Mesothelial cell of epicardium (in vitro differentiated cells): ENCODE measurements at places on chromosomes 16 and 17.

- peaks cover 7% of the 10 kb centered on the region for H3K27me3 ChIP-seq
- H3K27ac ChIP-seq: no peak overlapping the region
- no peak overlapping the region for H3K4me3 ChIP-seq
- H3K36me3 ChIP-seq: no peaks in the 10 kb centered on the region
- DNase-seq: no peak
- H3K4me1 ChIP-seq: no peaks in the 10 kb centered on the region
Measured at GRCh38 chr16:20001856-20002707, 71.6 kb downstream of the GPR139 start.

GRCh38 chr16:85233516-85233915, 121.2 kb upstream of the CIBAR2 start:
- DNase-seq: no peak
- H3K4me1 ChIP-seq: peaks cover 62% of the 10 kb centered on the region
- no peak overlapping the region for H3K4me3 ChIP-seq

GRCh38 chr17:43517161-43517560, 29.0 kb downstream of the ETV4 start:
- H3K4me3 ChIP-seq: no peak overlapping the region
- H3K27me3 ChIP-seq: no peaks in the 10 kb centered on the region
- H3K4me1 ChIP-seq: no peaks in the 10 kb centered on the region

DNA sequence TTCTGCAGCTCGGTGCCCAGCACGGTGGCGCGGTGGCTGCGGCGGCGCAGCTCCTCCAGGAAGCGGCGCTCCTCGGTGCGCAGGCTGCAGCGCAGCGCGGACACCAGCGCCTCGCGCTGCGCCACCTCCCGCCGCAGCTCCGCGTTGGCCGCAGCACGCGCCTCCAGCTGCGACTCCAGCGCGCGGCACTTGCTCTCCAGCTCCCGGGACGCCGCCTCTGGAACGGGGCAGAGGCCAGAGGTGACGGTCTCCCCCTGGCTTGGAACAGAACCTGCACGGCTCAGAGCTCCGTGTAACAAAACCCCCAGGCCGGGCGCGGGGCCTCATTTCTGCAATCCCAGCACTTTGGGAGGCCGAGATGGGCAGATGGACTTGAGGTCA, 13.2 kb upstream of the CLUH start:
- peaks cover 2% of the 10 kb centered on the region for H3K4me1 ChIP-seq
- no peak for DNase-seq
- no peaks in the 10 kb centered on the region for H3K36me3 ChIP-seq
- no peak overlapping the region for H3K27ac ChIP-seq
- no peak overlapping the region for H3K4me3 ChIP-seq

- peak overlapping the region; percentile 89 for H3K27ac ChIP-seq
- H3K36me3 ChIP-seq: peaks cover 14% of the 10 kb centered on the region
- no peaks in the 10 kb centered on the region for H3K27me3 ChIP-seq
Measured at GRCh38 chr17:59094861-59095530, 11.7 kb downstream of the TRIM37 start.

GRCh38 chr16:79004309-79004708, 596.2 kb downstream of the MAF start:
- no peaks in the 10 kb centered on the region for H3K27me3 ChIP-seq
- no peak overlapping the region for H3K4me3 ChIP-seq
- no peak overlapping the region for H3K27ac ChIP-seq
- no peaks in the 10 kb centered on the region for H3K36me3 ChIP-seq

GRCh38 chr16:756428-756827, 4.1 kb upstream of the MSLN start:
- H3K4me1 ChIP-seq: peaks cover 13% of the 10 kb centered on the region
- H3K4me3 ChIP-seq: no peak overlapping the region
- H3K36me3 ChIP-seq: no peaks in the 10 kb centered on the region
- no peak for DNase-seq
- H3K27me3 ChIP-seq: peaks cover 17% of the 10 kb centered on the region
- no peak overlapping the region for H3K27ac ChIP-seq

- H3K27ac ChIP-seq: no peak overlapping the region
- H3K4me1 ChIP-seq: no peaks in the 10 kb centered on the region
- peaks cover 9% of the 10 kb centered on the region for H3K36me3 ChIP-seq
- no peak for DNase-seq
- no peak overlapping the region for H3K4me3 ChIP-seq
Measured at GRCh38 chr16:8885674-8886592, 3.8 kb downstream of the LITAFD start.

DNA sequence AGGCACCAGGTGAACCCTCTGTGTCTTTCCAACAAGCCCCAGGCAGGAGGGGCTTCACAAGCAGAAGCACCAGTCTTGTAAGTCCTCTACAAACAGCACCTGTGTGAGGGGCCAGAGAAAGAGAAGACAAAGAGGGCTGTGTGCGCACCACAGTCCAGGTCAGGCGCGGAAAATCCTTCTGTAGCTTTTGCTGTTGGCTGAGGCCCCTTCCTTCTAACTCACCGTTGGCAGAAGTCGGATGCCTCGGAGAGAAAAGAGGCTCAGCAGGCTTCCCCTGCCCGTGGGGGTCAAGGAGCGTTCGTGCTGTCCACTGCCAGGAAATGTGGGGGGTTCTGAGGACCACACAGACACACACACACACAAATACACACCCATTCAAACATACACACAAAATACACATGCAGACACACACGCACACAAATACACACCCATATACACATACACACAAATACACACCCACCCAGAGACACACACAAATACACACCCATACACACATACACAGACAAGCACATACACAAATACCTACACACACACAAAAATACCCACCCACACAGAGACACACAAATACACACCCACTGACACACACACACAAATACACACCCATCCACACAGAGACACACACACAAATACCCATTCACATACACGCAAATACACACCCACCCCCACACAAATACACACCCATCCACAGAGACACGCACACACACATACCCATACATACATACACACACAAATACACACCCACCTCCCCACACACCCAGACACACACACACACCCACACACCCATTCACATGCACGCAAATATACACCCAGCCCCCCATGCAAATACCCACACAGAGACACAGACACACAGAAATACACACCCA, 6.8 kb downstream of the ZG16B start:
- no peak for DNase-seq
- peaks cover 17% of the 10 kb centered on the region for H3K27me3 ChIP-seq
- no peaks in the 10 kb centered on the region for H3K36me3 ChIP-seq
- peaks cover 12% of the 10 kb centered on the region for H3K4me1 ChIP-seq
- H3K4me3 ChIP-seq: no peak overlapping the region
- H3K27ac ChIP-seq: no peak overlapping the region

- H3K4me1 ChIP-seq: no peaks in the 10 kb centered on the region
- H3K27me3 ChIP-seq: no peaks in the 10 kb centered on the region
- no peak overlapping the region for H3K27ac ChIP-seq
- no peaks in the 10 kb centered on the region for H3K36me3 ChIP-seq
- no peak for DNase-seq
Measured at GRCh38 chr17:40427002-40427491, 9.4 kb upstream of the TOP2A start.

DNA sequence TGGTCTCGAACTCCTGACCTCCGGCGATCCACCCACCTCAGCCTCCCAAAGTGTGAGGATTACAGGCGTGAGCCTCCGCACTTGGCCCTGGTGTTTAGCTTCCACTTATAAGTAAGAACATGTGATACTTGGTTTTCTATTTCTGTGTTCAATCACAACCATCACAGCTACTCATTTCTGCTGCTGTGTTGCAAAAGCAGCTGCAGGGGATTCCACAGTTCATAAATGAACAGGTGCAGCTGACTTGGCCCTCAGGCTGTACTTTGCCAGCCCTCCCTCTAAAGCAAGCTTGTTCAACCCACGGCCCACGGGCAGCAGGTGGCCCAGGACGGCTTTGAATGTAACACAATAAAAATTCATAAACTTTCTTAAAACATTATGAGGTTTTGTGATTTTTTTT, 79.2 kb downstream of the SLC39A11 start:
- H3K27me3 ChIP-seq: no peaks in the 10 kb centered on the region
- DNase-seq: no peak
- H3K36me3 ChIP-seq: no peaks in the 10 kb centered on the region

GRCh38 chr17:60641810-60642220, 35.8 kb upstream of the BCAS3 start:
- peak overlapping the region; percentile 5 for H3K27ac ChIP-seq
- H3K27me3 ChIP-seq: no peaks in the 10 kb centered on the region
- DNase-seq: peak; percentile 42

- H3K36me3 ChIP-seq: no peaks in the 10 kb centered on the region
- no peak overlapping the region for H3K27ac ChIP-seq
- peaks cover 7% of the 10 kb centered on the region for H3K4me1 ChIP-seq
Measured at GRCh38 chr16:23699100-23699499, 13.9 kb downstream of the ERN2 start.

DNA sequence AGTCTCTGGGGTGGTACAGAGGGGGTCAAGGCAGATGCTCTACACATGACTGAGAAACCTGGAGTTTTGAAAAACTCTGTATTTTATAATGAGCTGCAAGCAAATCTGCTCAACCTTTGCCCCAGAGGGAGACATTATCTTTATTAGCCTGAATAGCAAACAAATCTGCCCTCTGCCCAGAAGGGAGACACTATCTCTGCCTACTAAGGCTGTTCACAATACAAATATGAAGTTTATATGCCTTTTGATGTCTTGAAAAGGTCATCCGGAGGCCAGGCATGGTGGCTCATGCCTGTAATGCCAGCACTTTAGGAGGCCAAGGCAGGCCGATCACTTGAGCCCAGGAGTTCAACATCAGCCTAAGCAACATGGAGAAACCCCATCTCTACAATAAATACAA, 11.0 kb upstream of the XYLT1 start:
- no peak overlapping the region for H3K4me3 ChIP-seq
- H3K27me3 ChIP-seq: no peaks in the 10 kb centered on the region
- no peak overlapping the region for H3K27ac ChIP-seq
- H3K4me1 ChIP-seq: peaks cover 12% of the 10 kb centered on the region
- DNase-seq: no peak
- no peaks in the 10 kb centered on the region for H3K36me3 ChIP-seq

- DNase-seq: no peak
- peaks cover 6% of the 10 kb centered on the region for H3K36me3 ChIP-seq
- no peak overlapping the region for H3K27ac ChIP-seq
- no peaks in the 10 kb centered on the region for H3K27me3 ChIP-seq
Measured at GRCh38 chr17:29574732-29575510, 6.4 kb downstream of the TP53I13 start.

GRCh38 chr17:74922172-74922571, 883 bp downstream of the USH1G start:
- peak overlapping the region; percentile 67 for H3K4me3 ChIP-seq
- DNase-seq: no peak
- no peaks in the 10 kb centered on the region for H3K36me3 ChIP-seq
- peaks cover 27% of the 10 kb centered on the region for H3K4me1 ChIP-seq

DNA sequence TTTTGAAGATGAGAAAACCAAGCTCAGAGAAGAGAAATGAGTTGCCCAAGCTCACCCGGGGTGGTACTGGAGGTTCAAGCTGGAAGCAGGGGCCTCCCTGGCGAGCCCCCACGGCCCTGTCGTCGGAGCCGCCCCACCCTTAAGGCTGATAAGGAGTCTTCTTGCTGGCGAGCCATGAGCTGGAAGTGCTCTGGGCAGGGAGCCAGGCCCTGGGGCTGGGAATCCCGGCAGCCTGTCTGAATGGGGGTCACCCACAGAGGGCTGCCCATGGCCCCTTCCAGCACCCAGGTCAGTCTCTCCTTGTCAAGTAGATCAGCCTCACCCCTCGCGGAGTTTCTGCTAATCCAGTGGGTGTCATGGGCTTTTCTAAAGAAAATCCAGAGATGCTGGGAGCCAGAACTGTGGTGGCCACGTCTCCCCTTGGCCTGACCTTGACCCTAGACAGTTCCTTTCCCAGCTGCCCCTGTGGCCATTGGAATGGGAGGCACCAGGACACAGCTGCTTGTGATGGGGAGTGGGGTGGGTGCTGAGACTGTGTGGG, 1.2 kb upstream of the P2RX1 start:
- peak; percentile 52 for DNase-seq
- H3K4me3 ChIP-seq: no peak overlapping the region
- H3K27me3 ChIP-seq: no peaks in the 10 kb centered on the region
- H3K36me3 ChIP-seq: no peaks in the 10 kb centered on the region

- peak overlapping the region; percentile 97 for H3K27ac ChIP-seq
- H3K27me3 ChIP-seq: no peaks in the 10 kb centered on the region
- no peak for DNase-seq
- H3K4me3 ChIP-seq: peak overlapping the region; percentile 39
Measured at GRCh38 chr16:72947379-72948237, 100.3 kb downstream of the ZFHX3 start.

GRCh38 chr16:30548416-30549253, 9.5 kb downstream of the ZNF764 start:
- H3K4me3 ChIP-seq: no peak overlapping the region
- no peaks in the 10 kb centered on the region for H3K4me1 ChIP-seq
- H3K27me3 ChIP-seq: no peaks in the 10 kb centered on the region

DNA sequence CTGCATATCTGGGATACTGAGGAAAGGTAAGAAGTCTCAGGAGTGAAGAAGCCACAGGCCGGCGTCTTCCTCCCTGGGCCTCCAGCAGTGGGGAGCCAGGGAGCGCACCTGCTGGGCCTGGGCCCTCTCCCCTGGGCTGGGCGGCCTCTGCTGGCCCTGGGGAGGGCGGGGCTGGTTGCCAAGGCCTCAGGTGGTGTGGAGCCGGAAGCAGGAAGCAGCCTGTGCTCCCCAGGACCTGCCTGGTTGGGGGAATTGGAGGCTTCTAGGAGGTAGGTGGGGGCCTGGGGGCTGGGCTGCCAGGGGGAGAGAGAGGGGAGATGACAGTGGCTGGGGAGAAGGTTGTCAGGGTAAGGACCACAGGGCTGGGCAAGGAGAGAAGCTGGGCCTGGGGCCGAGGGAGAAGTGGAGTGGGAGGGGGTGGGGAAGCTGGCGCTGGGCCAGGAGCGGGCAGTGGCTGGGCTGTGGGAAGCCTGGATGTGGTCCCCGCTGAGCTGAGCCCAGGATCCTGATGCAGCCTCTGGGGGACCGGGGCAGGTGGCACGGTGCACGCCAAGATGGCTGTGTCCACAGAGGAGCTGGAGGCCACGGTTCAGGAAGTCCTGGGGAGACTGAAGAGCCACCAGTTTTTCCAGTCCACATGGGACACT, at the start of gene SMIM22:
TSS of gene SMIM22 (plus strand) at position 189 of the 647 bp plus-strand sequence. CDS start at position 555, 366 bp downstream.
- H3K4me3 ChIP-seq: no peak within 1 kb of the TSS
- DNase-seq: no peak
- H3K36me3 ChIP-seq: peaks cover 6% of the 10 kb centered on the region
- no peak within 1 kb of the TSS for H3K27ac ChIP-seq
- H3K27me3 ChIP-seq: no peaks in the 10 kb centered on the region
- peaks cover under 1% of the 10 kb centered on the region for H3K4me1 ChIP-seq

- no peak for DNase-seq
- no peak overlapping the region for H3K27ac ChIP-seq
- H3K27me3 ChIP-seq: peaks cover 80% of the 10 kb centered on the region
Measured at GRCh38 chr17:79251824-79252223, 177.2 kb downstream of the ENGASE start.

GRCh38 chr16:67150047-67150832, 558 bp downstream of the B3GNT9 start:
- peaks cover 36% of the 10 kb centered on the region for H3K27me3 ChIP-seq
- no peak for DNase-seq
- no peak overlapping the region for H3K27ac ChIP-seq
- H3K36me3 ChIP-seq: peaks cover 11% of the 10 kb centered on the region
- peaks cover 7% of the 10 kb centered on the region for H3K4me1 ChIP-seq

GRCh38 chr16:56093055-56093454, 98.2 kb upstream of the GNAO1 start:
- H3K36me3 ChIP-seq: no peaks in the 10 kb centered on the region
- H3K27me3 ChIP-seq: peaks cover 2% of the 10 kb centered on the region
- no peak overlapping the region for H3K4me3 ChIP-seq

GRCh38 chr16:76748461-76749348, 442.3 kb upstream of the MON1B start:
- no peaks in the 10 kb centered on the region for H3K36me3 ChIP-seq
- peaks cover 4% of the 10 kb centered on the region for H3K27me3 ChIP-seq
- H3K4me1 ChIP-seq: no peaks in the 10 kb centered on the region
- H3K27ac ChIP-seq: no peak overlapping the region
- DNase-seq: no peak
- no peak overlapping the region for H3K4me3 ChIP-seq
